ENCODE measurements at places on chromosomes 2 and 18.

- no peak overlapping the region for H3K27ac ChIP-seq
- peaks cover 29% of the 10 kb centered on the region for H3K36me3 ChIP-seq
- no peak for DNase-seq
- H3K27me3 ChIP-seq = no peaks in the 10 kb centered on the region
- H3K4me3 ChIP-seq = no peak overlapping the region
- no peaks in the 10 kb centered on the region for H3K4me1 ChIP-seq
These were observed 12.8 kb downstream of the EIF2AK2 start for GRCh38 chr2:37143974-37144373.

DNA sequence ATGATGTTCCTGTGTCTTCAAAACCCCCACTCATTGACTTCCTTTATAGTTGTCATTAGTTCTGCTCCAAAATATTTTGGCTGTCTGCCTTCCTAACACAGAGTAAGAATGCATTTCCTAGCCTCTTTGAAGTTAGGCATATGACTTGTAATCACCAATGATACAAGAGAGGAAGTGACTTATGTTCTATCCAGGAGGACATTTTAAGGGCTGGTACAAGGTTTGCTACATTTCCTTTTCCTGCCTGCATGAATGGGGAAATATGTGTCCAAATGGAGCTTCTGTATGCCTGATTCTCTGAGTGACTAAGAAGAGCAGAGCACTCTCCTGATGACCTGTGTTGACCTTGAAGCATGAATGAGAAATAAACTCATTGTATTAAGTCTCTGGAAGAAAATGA is 115.1 kb downstream of the PLCL1 start:
- no peak for DNase-seq
- no peaks in the 10 kb centered on the region for H3K4me1 ChIP-seq
- no peaks in the 10 kb centered on the region for H3K36me3 ChIP-seq
- H3K27ac ChIP-seq = no peak overlapping the region
- H3K4me3 ChIP-seq = no peak overlapping the region
- H3K27me3 ChIP-seq = no peaks in the 10 kb centered on the region

DNA sequence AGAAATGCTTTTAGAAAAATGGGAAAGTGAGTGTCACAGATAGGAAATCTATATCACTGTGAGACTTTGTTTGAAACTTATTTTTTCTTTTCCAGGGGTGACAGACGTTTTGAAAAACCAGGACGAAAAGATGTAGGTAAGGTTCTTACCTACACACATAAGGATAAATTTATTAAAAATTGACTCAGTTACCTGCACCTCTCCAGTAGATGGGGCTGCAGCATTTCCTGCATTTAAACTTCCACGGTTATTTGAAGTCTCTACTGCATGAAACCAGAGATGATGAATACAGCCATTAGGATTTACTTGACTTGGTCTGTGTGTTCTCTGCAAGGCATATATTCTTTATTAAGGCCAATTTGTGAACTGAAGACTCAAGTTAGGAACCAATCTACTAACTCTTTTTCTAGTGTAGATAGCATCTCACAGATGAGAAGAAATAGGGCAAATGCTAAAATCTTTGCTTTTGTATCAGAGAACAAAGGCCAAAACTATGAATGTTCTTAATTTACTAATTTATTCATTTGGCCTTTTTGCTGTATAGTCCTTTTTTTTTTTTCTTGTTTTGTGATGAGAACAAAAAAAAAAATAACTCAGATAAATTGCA is 15.0 kb downstream of the KCNJ13 start:
- H3K36me3 ChIP-seq = peaks cover 6% of the 10 kb centered on the region
- DNase-seq = no peak
- H3K4me1 ChIP-seq = peaks cover 15% of the 10 kb centered on the region

DNA sequence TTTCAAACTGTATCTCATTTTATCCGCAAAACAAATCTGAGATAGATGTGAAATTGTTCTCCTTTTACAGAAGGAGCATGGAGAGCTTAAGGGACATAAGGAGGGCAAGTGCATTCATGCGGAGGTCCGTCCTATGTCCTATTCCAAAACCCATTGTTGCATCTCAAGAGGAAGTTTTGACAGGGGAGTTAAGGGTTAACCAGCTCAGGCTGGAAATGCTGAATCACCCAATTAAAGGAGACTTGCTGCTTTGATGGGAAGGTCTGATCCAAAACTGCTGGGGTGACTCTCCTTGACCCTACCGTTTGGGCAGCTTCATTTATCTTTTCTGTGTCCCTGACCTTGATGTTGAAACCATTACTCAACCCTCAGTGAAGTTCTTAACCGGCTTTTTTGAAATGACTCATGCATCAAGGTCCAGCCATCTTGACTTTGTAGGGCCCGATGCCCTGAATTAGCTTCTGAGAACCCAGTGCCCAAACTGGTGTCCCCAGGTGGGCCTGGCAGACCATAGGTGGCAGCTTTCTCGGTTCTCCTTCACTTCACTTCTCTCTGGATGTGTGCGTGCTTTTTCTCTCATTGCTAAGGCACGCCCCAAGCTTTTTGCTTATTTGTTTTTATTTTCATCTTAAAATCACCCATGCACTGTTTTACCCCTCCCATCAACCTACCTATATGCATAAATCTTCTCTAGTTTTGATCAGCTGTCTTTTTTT is 15.9 kb upstream of the TXNDC2 start:
- H3K27ac ChIP-seq = no peak overlapping the region
- no peak for DNase-seq
- peaks cover 10% of the 10 kb centered on the region for H3K36me3 ChIP-seq
- peaks cover 18% of the 10 kb centered on the region for H3K27me3 ChIP-seq
- no peak overlapping the region for H3K4me3 ChIP-seq
- no peaks in the 10 kb centered on the region for H3K4me1 ChIP-seq

DNA sequence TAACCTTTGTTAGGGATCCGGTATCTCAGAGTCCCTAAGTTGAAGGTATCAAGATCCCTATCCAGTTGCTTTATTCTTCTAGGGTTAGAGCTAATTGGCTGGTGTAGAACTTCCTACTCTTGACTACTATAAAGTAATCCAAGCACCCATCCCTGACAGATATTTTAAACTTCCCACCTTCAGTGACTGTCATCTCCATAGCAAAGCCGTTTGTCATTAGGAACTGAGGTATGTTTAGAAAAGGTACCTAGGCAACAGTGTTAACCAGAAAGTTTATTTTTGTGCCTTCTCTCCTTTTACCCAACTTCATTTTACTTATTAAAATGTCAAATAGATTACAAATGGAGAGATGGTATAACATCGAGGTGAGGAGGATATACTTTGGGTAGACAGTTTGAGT is 4.5 kb downstream of the FAM117B start:
- H3K4me3 ChIP-seq = no peak overlapping the region
- H3K36me3 ChIP-seq = no peaks in the 10 kb centered on the region
- H3K27me3 ChIP-seq = no peaks in the 10 kb centered on the region
- no peak overlapping the region for H3K27ac ChIP-seq
- DNase-seq = no peak

GRCh38 chr2:70615222-70615621 is 61.6 kb upstream of the TGFA start:
- H3K4me3 ChIP-seq = no peak overlapping the region
- no peaks in the 10 kb centered on the region for H3K36me3 ChIP-seq
- no peak overlapping the region for H3K27ac ChIP-seq

DNA sequence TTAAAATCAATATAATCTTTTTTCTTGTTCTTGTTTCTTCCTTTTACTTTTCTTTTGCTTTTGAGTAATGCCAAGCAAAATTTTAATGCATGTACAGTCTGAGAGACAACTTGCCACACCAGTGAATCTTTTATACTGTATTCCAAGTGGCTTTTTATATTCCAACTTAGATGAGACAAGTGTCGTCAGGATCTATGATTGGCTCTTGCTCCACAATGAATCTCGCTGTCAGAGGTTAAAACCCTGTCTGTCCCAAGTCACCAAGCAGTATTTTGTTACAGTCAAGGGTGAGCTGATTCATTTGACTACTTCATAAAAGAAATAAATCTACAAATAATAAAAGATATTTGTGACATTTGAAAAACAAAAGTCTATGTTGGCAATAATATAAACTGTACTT is at the start of gene MSTN:
Gene MSTN, minus strand, starts transcription at position 129 of the 400 bp plus-strand sequence. CDS start 133 bp downstream, outside the sequence.
- H3K36me3 ChIP-seq = no peaks in the 10 kb centered on the region
- no peak within 1 kb of the TSS for H3K4me3 ChIP-seq
- no peaks in the 10 kb centered on the region for H3K4me1 ChIP-seq

DNA sequence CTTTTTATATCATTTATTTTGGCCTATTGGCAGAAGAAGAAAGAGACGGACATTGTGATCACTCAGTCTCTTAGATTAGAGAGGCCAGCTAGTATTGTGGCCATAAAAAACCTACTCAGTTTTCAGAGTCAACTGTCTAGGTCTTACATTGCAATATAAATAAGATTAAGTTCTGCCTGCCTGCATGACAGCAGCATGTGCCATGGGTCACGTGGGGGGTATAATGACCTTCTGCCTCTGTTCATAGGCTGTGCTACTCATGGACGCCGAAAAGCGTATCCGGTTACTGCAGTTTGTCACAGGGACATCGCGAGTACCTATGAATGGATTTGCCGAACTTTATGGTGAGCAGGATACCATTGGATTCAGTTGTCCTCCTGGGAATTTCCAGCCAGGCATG is 238.5 kb downstream of the ALPK2 start:
- DNase-seq = no peak
- no peak overlapping the region for H3K27ac ChIP-seq
- H3K27me3 ChIP-seq = no peaks in the 10 kb centered on the region
- H3K4me1 ChIP-seq = no peaks in the 10 kb centered on the region
- no peaks in the 10 kb centered on the region for H3K36me3 ChIP-seq

GRCh38 chr2:85795331-85796045 is 41.7 kb downstream of the ATOH8 start:
- no peak for DNase-seq
- peaks cover 42% of the 10 kb centered on the region for H3K27me3 ChIP-seq
- no peaks in the 10 kb centered on the region for H3K36me3 ChIP-seq
- H3K4me1 ChIP-seq = no peaks in the 10 kb centered on the region
- no peak overlapping the region for H3K27ac ChIP-seq

Measured in natural killer cell treated with Interleukin-12 subunit alpha and Interleukin-12 subunit beta and Interleukin-15 and Interleukin-18, amount 100 ng/mL, for 72 hours (primary cell).